ENCODE measurements at places on chromosomes 4 and X.

DNA sequence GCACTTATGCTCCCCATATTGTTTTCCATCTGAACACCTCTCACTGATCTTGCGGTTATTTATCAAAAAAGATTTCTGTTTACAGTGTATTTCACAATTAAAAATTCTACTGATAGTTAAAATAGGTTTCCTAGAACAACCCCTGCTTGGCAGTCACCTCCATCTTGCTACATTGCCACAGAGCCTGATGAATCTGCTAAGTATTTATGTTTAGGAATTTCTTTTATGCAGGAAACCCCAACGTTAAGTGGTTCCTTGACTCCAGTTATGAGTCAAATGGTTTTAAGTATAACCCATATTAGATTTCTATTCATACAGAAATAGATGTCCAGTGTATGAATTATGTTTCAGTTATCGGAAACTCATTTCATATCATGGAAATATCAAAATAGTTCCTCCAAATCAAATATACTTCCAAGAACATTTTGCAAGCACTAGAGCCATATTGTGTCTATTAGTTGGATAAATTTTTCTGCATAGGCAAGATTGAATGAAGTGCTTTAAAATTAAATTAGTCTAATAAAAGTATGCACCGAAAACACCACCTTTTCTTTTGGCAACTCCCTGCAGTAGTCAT lies 20.6 kb downstream of the GALNT7 start:
- no peak for DNase-seq

DNA sequence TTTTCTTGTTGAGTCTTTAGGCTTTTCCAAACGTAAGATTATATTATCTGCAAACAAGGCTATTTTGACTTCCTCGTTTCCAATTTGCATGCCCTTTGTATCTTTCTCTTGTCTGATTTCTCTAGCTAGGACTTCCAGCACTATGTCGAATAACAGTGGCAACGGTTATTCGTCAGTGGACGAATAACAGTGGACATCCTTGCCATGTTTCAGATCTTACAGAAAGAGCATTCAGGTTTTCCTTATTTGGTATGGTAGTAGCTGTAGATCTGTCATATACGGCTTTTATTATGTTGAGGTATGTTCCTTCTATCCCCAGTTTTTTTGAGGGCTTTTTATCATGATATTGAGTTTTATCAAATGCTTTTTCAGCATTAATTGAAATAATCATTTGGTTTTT lies 634.6 kb upstream of the ADGRL3 start:
- no peak for DNase-seq

DNA sequence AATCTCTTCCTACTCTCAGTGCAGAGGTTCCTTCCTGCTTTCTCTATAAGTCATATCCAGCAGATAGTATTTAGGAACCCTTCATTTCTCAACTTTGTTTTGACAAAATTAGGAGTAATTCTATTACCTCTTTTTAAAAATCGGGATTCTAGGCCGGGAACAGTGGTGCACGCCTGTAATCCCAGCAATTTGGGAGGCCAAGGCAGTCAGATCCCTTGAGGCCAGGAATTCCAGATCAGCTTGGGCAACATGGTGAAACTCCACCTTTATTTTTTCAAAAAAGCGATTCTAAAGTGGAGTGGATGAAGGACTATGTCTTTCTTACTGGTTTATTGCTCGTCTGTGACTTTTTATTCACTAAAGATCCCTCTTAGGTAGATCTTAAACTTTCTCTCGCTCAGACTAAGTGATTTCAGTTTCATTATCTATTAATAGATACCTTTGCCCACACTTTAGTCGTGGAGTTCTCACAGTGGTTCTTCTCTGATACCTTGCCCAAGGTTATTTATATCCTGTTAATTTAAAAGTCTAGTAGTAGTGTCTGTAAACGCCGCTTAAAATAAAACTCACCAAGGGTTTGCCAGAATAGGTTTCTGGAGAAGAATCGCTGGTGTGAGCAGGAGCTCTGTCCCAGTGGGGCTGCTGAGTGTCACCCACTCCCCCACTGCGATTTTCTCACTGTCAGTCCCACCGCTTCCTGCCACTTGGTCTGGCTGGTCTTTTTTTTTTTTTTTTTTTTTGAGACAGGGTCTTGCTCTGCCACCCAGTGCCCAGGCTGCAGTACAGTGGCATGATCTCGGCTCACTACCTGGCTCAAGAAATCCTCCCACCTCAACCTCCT lies 27.0 kb upstream of the TMEM131L start:
- DNase-seq, result peak; percentile 23

DNA sequence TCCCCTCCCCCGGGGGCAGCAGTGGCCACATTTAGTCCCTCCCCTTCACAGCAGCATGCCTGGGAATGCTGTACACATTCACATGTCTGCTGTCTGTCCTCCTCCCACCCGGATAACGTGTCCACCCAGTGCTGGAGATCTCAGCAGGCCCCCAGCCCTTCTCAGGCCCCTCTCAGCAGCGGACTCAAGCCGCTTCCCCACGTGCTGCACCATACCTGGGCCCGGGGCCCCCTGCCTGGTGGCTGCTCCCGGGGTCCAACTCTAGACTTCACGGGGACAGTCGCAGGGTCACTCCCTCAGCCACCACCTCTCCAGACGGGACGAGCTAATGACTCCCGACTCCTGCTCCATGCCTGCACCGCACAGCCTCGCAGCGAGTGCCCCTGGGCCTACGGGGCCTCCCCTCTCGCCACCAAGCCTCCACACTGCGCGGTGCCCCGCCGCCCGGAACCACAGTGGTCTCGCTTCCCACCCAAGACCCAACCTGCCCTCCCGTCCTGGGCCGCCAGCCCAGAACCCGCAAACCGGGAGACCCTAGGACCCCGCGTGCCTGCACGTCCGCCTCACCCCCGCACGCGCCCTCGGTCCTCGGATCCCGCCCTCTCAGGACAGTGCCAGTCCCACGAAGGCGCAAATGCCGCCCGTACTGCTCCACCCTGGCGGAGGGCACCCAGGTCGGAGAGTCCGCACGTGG lies 1.3 kb upstream of the PCGF3 start:
- no peak for DNase-seq

DNA sequence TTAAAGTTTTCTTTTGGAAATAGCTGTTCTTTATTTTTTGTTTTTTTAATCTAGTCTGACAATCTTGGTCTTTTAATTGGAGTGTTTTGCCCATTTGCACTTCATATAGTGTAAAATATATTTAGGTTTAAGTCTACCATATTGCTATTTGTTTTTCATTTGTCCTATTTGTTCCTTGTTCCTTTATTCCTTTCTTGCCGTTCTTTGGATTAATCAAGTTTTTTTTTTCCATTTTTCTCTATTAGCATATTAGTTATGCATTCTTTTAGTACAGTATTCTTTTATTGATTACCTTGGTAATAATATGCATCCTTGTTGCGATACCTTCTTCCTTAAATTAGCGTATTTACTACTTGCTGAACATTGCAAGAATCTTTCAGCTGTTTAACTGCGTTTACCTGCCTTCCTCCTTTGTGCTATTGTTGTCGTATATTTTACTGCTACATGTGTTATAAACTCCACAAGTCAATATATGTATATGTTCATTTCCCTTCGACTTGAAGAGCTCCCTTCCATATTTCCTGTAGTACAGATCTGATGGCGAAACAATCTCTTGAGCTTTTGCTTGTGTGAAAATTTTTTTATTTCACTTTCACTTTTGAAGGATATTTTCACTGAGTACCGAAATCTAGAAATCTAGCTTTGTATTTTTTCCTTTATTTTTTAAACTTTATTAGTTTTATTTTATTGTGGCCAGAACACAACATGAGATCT lies 23.9 kb upstream of the RNF212 start:
- DNase-seq, result no peak

DNA sequence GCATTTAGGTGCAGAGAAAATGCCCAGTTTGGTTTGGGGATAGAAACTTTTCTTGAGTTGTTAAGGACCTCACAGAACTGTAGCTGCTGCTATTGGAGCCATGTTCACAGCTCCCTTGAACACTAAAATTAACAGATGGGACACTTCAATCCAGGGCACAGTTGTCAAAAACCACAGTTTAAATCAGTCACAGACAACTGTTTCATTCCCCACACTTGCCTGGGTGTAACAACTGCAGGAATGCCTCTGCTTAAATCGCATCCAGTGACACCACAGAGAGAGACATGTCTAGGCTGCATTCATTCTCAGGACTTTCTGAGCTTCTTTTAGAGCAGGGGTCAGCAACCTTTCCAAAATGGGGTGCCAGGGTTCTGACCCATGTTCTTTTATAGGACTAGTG lies 12.7 kb upstream of the CAPN6 start:
- no peak for DNase-seq

Data from activated T-cell treated with anti-CD3 and anti-CD28 coated beads for 1 hour (primary cell).